Renal cortical epithelial cell (primary cell): ENCODE measurements at places on chromosomes 7 and 10.

DNA sequence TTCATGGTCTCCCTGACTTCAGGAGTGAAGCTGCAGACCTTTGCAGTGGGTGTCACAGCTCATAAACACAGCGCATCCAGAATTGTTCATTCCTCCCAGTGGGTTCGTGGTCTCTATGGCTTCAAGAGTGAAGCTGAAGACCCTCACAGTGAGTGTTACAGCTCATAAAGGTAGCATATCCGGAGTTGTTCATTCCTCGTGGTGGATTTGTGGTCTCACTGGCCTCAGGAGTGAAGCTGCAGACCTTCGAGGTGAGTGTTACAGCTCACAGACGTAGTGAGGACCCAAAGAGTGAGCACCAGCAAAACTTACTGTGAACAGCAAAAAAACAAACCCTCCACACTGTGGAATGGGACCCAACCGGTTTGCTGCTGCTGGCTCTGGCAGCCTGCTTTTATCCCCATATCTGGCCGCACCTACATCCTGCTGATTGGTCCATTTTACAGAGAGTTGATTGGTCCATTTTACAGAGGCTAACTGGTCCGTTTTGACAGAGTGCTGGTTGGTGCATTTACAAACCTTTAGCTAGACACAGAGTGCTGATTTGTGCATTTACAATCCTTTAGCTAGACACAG, 308.8 kb downstream of the PTPRN2 start:
- no peak for DNase-seq

- peak; percentile 72 for DNase-seq
These were observed 121.2 kb downstream of the ZMIZ1 start for GRCh38 chr10:79189853-79190435.

DNA sequence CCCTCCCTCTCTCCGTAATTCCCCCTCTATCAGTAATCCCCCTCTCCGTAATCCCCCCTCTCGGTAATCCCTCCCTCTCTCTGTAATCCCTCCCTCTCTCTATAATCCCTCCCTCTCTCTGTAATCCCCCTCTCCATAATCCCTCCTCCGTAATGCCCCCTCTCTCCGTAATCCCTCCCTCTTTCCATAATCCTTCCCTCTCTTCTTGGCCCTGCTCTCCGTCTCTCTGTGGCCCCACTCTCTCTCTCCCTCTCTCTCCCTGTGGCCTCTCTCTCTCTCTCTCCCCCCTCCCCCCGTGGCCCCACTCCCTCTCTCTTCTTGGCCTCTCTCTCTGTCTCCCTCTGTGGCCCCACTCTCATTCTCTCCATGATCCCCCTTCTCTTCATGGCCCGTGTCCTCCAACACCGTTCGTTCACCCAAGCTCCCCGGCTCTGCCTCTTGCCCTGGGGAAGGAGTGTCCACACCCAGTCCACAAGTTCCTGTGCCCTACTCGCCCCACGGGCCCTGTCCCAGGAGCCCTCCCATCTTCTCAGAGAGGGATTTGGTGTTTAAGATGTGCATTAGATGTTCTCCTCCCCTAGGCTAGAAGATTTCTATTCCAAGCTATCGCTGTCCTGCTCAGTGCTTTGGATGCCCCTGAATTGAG, 19.8 kb downstream of the SHH start:
- DNase-seq = no peak

- peak; percentile 25 for DNase-seq
These were observed 181.8 kb upstream of the MBL2 start for GRCh38 chr10:52954407-52954806.

DNA sequence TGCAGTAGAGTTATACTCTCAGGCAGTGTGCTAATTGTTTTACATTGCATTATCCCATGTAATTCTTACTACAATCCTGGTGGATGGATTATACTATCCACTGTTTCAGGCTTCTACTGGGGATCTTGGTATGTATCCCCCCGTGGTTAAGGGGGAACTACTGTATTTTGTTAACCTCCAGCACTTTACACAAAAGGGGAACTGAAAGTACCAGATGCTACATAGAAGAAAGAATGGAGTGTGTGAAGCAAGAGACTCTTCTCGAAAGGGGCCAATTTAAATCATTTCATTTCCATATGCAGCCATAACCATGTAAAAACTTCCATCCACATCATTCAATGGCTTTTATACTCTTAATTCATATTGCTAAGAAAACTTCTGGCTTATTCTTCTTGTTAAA, 69.4 kb downstream of the C1GALT1 start:
- no peak for DNase-seq

GRCh38 chr10:79982861-79983260, 34.0 kb upstream of the SFTPD start:
- DNase-seq = no peak

DNA sequence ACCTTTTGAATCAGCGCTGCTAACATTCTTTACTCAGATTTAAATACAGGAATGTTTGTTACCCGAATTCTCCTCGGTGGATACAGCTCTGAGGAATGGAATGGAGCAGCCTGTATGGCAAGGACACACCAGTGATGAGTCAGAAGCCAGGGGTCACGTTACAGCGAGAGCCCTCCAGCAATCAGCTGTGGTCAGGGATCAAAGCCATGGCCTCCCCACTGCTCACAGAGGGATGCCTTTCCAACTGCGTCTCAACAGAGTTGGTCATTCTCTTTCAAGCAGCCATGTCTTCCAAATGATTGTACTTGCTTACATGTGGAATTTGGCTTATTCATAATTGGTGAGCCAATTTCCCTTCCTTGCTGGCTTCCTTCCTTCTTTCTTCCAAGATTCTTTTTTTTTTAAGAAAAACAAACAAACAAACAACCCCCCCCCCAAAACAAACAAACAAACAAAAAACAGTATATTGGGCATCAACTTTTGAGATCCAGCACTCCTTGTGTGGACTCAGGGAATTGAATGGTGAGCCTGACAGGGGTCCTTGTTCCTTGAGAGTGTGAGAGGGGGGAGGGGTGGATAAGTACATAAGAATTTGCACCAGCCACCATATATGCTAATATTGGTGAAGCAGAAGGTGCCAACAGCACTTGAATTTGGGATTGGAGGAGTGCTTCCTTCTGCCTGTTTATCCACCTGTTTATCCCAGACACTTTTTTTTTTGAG, 100.2 kb downstream of the ATXN7L1 start:
- peak; percentile 89 for DNase-seq

DNA sequence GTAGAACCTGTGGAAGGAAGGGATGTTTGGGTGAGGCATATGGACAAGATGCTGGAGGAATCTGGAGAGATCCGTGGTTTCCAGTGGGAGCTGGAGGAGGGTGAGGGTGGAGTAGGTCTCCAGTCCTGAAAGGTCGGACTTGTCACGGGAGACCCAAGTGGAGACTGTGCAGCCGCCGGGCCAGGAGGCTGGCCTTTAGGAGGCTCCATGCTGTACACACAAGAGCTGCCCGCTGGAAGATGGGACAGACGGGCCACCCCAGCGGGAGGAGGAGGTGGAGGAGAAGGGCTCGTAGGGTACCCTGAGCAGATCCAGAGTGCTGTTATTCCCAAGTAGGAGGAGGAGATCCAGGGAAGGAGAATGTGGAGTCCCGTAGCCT, 106.7 kb downstream of the NKX6-2 start:
- no peak for DNase-seq

DNA sequence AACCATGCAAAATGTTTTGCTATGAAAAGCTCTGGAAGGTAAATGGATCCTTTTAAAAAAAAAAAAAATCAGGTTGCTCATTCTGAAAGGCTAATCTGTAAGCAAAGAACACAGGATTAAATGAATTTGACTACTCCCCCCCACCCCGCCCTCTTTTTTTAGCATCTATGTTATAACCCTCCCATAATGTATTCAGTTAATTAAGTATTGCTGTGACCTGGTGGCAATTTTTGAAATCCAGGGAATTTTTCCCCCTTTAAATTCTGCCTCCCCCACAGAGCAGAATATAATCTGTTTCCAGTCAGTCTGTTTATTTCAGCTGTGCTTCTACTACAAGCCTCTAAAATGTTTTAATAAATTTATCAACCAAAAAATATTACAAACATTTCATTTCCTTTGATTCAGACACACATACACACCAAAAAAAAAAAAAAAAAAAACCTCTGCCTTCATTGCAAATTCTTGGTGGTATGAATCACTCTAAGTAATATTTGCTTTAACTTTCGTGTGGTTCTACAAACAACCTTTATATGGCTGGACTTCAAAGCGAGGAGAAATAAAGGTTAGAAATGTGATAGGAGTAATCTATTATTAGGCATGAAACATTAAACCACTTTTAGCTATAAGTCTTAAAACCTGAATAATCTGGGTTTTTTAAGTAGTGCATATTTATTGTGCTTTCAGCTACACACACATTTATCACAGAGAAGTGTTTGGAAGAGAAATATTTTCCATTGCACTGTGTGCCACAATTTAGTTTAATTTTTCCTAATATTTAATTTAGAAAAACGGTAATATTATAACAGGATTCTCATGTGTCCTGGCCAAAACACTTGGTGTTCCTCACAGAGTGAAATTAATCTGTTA, 64.4 kb upstream of the ARID5B start:
- peak; percentile 96 for DNase-seq

- peak; percentile 100 for DNase-seq
These were observed 134.4 kb upstream of the FAM3C start for GRCh38 chr7:121530227-121531174.

DNA sequence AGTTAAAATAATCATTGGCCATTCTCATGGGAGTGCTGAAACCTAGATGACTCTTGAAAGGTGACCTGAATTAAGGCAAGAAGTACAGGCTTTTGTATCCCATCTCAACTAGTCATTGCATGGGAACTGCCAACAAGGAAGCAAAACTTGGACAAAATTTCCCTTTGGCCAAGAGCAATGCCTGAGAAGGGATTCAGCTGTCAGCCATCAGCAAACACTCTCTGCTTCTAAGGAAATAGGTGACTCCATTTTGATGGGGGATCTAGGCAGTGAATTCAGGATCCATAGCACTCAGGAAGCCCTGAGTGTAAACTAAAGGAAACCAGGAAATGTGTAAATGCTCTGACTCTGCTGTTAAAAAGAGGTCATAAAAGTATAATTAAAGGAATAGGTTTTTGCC, 221.5 kb upstream of the TMEM229A start:
- no peak for DNase-seq

DNA sequence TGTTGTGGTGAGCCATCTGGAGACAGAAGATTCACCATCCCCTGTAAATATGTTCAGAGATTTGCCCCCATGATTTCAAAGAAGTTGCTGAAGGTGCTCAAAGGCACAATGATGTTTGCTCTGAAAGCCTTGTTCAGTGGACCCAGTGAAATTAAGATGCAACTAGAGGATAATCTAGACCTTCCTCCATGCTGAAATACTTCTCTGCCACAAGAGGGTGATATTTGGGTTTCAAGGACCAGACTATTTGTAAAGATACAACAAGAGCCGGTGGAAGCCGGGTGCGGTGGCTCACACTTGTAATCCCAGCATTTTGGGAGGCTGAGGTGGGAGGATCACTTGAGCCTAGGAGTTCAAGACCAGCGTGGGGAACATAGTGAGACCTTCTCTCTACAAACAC, 13.5 kb upstream of the MSRB2 start:
- peak; percentile 9 for DNase-seq

GRCh38 chr10:31466313-31466712, 147.3 kb downstream of the ZEB1 start:
- DNase-seq = no peak

GRCh38 chr7:1956141-1956540, 276.6 kb downstream of the MAD1L1 start:
- DNase-seq = no peak

DNA sequence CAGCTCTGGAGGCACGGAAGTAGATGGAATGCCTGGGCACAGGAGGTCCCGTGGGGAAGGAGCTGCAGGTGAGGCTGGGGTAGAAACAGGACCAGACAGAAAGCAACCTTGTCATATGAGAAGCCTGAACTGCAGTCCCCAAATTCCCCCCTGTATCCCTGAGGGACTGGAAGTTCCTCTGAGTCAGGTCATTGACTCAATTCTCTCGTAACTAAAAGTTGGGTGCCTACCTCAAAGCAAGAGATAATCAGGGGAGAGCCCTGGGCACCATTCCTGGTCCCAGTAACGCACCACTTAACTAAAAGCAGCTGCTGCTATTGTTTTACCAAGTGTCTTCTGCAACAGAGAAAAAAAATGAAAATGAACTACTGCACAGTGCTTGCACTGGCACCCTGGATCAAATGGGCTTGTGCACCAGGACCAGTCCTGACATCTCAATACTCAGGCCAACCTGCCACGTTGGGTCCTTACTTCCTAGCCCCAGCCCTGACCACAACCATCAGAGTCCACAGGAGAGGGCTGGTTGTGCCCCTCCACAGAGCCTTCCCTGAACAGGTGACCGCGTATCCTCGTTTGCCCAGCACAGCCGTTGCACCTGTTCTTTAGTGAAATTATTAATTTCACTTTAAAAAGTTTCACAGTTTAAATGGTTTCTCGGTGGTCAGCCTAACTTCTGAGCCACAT, 79.3 kb downstream of the GRID1 start:
- DNase-seq = no peak

- DNase-seq = no peak
These were observed 213.4 kb downstream of the SUGCT start for GRCh38 chr7:40348126-40348728.

DNA sequence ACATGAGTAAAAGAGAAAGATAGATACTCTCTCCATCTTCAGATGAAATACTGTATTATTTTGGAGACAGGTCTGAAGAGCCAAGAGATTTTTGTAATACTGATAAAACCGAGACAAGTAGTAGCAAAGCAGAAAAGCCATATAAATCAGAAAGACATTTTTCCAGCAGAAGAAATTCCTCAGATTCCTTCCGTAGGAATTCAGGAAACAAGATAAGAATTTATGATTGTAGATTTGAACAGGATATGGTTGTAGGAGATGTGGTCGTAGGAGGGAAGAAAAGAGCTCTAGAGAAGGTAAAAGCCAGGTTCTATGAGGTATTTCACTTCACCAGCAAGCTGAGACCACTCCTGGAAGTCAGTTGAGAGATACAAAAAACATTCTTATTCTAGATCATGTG, 17.6 kb upstream of the AASS start:
- DNase-seq = no peak

- DNase-seq = no peak
These were observed 165.9 kb upstream of the MYO3A start for GRCh38 chr10:25768167-25768566.

DNA sequence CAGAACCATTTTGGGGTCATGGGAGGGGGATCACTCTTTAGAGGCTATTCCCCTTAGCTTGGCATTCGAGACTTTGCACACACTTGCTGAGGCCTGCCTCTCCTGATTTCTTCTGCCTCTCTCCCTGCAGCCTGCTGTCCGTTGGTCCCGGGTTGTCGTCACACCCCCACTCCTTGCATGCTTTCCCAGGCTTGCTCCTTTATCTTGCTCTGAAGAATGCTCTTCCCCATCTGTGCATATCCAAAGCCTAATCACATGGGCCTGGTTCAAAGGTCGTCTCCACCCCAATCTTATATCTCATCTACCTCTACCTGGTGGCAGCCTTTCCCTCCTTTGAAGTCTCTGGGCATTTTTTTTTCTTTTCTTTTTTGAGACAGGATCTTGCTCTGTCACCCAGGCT, 24.3 kb upstream of the EMX2 start:
- DNase-seq = no peak

- no peak for DNase-seq
These were observed 55.1 kb downstream of the VCL start for GRCh38 chr10:74052994-74053393.

DNA sequence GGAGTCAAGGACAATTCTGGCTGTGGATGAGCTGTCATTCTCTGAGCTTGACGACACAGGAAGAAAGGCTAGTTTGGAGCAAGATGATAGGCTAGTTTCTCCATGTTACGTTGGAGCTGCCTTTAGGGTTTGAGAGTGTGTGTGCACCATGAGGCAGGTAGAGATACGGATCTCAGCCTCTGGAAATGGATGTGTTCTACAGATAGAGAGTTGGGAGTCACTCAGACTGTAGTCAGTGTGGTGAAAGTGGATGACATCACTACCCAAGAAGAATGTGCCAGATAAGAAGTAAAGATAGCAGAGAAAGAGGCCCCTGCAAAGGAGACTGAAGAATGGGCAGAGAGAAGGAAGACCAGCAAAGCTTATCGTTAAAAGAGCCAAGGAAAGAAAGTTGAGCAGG, 42.4 kb downstream of the PNLIPRP3 start:
- DNase-seq = no peak
